CD4-positive, alpha-beta T cell treated with Interleukin-2 at 100 ng/mL for 4 hours (primary cell): ENCODE measurements at places on chromosomes 3 and 15.

DNA sequence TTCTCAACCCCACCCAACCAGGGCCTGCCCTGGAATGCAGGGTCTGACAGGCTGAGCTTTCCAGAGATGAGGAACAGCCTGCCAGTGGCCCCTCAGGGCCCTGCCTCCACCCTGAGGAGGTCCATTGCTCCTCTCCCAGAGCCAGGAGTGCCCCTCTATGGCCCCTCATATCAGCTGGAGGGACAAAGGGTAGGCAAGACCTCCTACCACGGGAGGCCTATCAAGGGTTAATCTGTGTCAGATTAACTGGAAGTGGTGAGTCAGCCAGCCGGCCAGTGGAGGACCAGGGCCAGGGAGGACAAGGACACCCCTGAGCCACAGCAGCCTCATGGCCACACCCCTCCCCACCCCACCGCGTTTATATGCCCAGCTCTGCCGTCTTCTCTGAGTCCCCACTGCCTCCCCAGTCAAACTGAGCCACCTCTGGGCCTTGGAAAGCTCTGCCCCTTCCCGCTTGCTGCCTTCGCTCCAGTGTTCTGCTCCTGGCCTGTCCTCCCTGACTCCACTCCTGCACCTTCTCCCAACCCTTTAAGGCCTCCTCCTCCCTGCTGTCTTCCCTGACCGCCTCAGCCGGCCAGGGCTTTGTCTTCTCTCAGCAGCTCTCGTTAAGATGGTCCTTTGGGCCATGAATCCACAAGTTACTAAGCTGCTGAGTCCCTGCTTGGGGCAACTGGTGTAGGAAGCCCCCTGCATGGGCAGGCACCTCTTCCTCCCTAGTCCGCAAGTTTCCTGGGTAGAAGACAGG is 6.5 kb downstream of the CCDC33 start:
- DNase-seq: no peak

- DNase-seq: peak; percentile 91
Observed at GRCh38 chr15:78872972-78873792, 492 bp downstream of the MORF4L1 start.

DNA sequence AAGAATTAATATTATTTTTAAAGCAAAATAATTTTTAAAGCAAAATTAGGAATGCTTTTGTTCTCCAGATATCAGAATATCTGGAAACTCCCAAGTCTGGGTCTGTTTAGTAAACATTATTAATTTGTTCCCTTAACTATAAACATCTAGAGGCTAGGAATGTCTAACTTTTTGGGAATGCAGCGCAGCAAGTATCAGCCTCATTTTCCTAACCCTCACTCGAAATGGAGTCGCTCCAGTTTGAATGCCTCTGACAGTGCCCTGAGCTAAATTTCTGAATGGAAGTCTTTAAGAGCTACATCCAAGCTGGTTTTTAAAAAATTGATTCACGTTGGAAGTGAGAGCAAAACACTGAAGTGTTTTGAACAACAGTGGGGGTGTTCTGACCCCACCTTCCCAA is 74.4 kb upstream of the WNT7A start:
- no peak for DNase-seq

DNA sequence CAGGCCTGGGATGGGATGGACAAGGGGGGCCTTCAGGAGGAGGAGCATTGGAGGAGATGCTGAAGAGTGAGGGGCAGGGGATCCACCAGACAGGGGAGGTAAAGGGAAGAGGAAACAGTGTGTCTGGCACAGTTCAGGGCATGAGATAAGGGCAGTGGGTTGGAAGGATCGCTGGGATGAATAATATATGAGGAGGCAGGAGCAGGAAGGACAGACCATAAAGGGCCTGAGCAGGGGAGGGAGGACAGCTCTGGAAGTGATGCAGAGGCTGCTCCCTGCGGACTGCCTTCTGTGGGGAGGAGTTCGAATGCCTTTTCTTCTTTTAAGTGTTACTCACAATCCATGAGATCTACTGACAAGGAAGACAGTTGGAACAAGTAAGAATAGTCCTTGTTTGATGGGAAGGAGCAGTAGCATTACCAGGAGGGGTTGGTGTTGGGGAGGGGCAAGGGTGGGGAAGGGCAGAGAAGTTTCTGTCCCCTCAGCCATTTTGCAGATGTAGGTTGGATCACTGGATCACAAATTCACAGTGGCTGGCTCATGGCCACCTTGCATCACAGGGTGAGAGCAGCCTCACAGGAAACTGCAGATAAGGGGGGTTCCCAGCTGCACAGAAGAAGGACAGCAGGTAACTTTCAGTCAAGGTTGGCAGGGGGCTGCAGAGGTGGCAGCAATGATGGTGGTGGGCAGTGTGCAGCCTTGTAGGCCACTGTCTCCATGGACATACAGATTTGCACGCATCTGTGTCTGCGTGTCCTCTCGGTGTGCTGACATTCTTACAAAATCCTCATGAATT is 91.9 kb upstream of the SNRPN start:
- DNase-seq: no peak

GRCh38 chr3:13686367-13687160 is 137.6 kb downstream of the FBLN2 start:
- DNase-seq: no peak

DNA sequence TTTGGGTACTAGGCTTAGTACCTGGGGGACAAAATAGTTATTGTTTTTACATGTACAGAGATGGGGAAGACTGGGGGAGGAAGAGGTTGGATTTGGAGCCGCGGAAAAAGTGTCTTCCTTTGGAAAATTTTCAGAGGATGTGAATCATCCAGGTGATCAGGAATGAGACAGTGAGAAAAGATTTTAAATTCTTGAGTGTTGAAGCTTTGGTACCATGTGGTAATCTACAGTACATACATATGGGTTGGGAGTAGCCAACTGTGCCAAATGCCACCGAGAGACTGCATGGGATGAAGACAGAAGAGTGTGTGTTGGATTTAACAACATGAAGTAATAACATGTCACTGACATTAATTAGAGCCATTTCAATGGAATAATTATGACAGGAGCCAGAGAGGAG is 1238.2 kb downstream of the ROBO1 start:
- no peak for DNase-seq

- no peak for DNase-seq
Observed at GRCh38 chr15:27575521-27575920, 523.6 kb downstream of the OCA2 start.

DNA sequence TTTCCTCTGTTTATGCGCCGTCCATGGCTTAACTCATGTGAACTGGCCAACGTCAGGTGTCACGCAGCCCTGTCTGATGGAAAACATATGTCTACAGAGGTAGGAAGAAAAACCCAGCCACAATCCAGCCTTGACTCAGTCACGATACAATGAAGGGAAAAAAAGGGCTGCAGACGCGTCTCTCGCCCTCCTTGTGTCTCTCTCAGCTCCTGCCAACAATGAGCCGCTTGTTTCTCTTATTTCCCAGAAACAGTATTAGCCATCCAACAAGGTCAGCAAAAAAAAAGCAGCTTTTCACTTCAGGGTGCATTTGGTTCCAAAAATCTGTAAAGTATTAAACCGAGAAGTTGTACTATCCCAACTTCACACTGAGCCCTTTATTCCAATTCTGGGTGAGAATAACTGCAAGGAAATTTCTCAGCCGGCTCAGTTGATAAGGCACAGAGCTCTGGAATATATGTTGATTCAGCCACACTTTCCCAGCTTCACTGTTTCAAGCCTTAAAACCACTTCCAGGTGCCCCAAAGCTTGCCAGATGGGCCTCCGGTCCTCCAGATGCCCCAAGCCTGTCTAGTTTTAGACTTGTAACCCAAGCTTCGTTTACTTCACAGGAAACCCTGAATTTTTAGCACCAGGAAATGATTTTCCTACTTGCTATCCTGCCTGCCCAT is 79.4 kb downstream of the TM4SF4 start:
- no peak for DNase-seq

DNA sequence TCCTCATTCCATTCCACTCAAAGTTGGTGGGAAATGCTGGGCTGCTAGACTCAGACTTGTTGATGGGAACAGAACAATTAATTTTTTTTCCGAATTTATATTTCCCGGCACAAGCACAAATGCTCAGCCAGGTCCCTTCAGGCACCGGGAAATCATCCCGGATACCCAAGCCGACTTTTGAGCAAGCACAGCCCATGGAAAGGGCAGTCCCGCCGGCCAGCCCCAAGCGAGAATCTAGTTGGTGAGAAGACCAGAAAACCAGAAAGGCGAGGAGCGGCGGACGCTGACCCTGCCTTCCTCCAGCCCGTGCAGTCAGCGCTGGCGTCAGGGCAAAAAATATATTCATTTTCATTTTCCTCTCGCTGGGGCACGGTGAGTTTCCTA is 763 bp upstream of the ZIC4 start:
- DNase-seq: no peak

DNA sequence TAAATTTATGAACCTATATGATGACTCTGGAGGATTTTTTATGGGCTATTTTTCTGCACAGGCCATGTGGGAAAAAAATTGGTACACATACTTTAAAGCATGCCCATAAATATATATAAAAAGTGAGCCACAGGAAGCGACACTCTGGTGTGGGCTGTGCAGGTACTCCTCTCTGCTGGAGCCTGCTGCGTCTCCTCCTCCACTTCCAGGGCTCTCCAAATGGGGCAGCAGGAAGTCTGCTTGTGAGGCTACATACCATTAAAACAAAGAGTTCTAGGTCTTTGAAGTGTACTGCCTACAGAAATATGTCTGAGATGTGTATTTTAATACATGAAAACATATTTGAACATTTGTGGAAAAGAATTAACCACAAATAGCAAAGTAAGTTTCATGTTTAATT is 135.1 kb downstream of the CTNNB1 start:
- no peak for DNase-seq

DNA sequence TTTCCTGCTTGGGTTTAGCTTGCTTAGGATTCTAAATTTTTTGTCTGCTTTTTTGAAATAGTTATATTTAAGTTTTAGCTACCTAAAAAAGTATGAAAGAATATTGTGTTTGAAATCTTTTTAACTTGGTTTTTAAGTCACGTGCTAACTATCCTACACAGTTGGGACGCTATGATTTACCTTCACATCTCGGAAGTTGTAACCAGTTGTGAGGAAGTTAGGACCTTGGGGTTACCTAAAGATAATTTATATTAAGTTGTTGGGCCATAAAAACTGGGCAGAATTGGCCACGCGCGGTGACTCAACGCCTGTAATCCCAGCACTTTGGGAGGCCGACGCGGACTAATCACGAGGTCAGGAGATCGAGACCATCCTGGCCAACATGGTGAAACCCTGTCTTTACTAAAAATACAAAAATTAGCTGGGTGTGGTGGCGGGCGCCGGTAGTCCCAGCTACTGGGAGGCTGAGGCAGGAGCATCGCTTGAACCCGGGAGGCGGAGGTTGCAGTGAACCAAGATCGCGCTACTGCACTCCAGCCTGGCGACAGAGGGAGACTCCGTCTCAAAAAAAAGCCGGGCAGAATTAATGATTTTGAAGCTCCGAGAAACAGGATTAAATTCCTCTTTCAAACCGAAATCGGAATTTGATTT is 1.0 kb downstream of the ZFAND6 start:
- peak; percentile 21 for DNase-seq

- peak; percentile 24 for DNase-seq
Observed at GRCh38 chr3:127455541-127456450, 134.7 kb downstream of the TPRA1 start.

DNA sequence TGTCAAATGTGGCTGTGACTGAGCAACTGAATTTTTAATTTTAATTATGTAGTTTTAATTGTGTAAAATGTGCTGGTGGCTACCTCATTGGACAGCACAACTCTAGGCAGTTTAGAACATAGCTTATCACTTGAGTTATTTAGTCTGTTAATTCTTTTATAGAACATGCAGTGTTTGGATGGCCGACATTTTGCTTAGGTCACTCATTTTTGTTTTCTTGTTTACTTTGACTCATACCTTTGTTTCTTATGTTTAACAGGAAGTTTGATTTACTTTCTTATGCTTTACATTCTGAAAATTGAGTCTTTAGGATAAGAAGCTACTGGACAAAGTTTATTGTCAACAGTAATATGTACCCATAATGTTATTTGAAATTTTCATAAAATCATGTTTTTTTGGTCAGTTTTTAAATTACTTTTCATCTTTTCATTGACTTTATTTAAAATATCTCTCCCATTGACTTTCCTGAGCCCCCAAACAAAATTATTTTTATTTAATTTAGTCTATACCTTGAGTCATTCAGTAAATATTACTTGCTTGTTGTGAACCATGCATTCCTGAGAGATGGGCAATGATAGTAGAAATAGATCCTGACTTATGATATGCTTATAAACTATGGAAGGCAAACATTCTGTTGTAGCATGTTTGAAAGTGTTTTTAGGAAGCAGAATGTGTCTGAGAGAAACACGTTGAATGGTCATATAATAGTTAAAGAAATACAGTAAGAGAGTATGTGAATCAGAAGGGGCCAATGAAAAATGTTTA is 60.6 kb downstream of the TCF12 start:
- DNase-seq: no peak
